ENCODE measurements at places on chromosomes 13 and 19.

GRCh38 chr19:41238244-41238643 is 19.2 kb downstream of the AXL start:
- no peak for DNase-seq

DNA sequence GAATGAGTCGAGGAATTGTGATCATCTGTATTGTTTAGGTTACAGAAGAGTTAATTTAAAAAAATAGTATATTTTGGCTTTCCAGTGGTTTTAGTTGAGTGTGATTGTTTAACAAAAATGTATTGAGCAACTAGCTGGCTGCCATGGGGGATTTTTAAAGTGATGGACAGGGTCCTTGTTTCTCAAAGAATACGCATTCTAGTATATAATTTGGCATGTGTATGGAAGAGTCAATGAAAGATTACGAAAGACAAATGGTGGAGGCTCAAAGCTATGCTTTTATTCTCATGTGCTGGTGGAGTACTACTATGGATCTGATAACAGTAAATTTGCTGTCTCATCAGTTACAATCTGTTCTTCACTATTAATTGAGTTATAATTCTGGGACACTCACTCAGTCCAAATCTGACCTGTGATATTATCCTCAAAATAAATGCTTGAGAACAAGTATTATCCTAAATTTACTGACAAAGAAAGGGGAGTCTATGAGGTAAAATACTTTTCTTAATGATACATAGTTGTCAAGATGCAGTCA is 240.0 kb downstream of the GPC6 start:
- DNase-seq, result no peak

DNA sequence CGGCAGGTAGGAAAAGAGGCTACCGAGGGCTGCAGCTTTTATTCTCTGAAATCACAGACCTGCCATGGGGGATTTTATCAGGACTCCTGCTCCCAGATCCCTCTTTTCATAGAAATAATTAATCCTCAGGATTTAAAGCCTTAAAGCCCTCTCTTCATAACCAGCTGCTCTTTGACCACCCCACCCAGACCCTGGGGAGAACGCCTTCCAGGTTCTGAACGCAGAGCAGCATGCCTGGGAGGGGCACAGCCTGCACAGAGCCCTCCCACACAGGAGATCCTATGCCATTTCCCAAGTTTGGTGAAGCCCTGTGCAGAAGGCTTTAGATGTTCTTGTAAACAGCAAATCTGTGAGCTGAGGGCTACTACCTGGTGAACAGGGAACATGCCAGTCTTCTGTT is 91.1 kb downstream of the STOML3 start:
- DNase-seq, result no peak

DNA sequence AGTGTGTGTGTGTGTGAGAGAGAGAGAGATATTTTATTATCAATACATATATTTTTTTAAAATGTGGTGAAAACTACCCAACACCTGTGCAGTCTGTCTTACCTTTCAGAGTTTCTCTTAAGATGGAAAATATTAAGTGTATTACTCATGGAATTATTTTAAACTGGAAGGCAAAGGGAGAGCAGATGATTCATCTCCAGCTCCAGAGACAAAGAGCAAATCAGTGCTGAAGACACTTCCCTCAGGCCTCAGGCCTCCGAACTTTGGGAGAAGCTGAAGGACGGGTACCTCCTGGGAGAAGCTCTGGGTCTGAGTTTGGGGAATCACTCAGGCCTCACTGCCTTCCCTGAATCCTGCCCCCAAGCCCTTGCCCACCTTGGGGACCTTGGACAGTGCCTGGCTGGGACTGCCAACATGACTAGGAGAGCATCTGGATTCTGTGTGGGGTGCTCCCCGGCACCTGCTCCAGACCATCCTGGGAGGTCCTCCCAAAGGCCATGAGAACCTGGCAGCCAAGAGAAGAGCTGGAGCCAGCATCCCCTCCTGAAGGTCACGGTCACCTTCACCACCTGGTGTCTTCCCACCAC is 170.4 kb upstream of the UBL3 start:
- DNase-seq, result no peak

GRCh38 chr19:55447421-55448174 is 4.5 kb upstream of the SHISA7 start:
- no peak for DNase-seq

- DNase-seq, result no peak
Measured at GRCh38 chr19:44809577-44810233, 802 bp downstream of the BCAM start.
